ENCODE measurements at places on chromosomes 3 and 15.
A peak's percentile ranks its signal among the peaks of the same experiment; 100 is the strongest.

DNA sequence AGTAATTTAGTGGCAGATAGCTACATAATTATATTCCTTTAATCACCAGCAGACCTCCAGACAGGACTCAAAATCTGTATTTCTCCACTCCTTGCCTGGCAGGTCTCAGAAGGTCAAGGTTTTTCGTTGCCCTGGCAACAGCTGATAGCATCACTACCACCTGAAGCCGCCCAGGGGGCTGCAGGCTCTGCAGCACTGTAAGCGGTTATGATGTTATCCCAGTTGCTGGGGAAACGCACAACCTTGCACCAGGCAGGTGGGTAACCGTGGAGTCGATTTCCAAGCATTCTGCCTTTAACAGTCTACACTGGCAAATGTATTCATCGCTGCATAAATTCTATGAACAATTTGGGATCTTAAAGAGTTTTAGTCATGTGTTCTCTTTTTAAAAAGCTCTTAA, 756.3 kb downstream of the NTRK3 start:
- no peak for ATAC-seq

GRCh38 chr15:54789376-54789775, 407.4 kb downstream of the RSL24D1 start:
- no peak for ATAC-seq

- ATAC-seq = no peak
Measured at GRCh38 chr3:81003817-81004216, 757.6 kb downstream of the GBE1 start.

DNA sequence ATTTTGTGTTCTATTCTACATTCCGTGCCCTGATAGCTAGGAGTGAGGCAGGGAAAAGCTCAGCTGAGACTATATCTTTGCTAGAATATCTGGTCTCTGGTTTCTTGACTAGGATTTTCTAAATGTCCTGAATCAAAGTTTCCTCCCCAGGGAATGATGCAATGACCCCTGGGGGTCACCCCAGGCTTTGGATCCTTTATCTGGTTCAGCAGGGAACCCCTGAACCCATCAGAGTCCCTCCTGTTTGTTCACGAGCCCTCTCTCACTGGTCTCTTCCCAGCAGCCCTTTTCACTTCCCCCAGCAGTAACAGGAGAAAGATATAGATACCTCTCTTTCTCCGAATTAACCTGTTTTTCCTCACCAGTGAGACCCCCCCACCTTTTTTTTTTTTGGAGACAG, 14.3 kb downstream of the TM2D3 start:
- ATAC-seq = no peak

DNA sequence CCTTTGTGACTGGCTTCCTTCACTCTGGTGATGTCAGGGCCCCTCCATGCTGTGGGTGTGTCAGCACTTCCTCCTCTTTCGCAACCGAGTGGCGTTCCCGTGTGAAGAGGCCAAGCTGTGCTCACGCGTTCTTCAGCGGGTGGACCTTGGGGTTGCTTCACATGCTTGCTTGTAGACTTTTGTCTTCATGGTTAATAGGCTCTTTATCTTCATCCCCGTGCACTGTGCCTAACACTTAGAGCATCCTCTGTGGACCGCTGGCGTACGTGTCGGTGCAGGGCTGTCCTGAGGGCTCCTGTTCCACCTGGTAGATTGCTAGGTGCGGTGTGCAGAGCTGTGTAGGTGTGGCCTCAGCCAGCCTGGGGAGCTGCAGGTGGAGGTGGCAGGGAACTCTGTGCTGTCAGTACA, 182.3 kb downstream of the OR4M2 start:
- peak; percentile 40 for ATAC-seq

Measured in gastroesophageal sphincter (tissue), 4 donors.